Cerebellar cortex (tissue), 1 donor: ENCODE measurements at places on chromosomes 2 and 18.
A peak's percentile ranks its signal among the peaks of the same experiment; 100 is the strongest.

DNA sequence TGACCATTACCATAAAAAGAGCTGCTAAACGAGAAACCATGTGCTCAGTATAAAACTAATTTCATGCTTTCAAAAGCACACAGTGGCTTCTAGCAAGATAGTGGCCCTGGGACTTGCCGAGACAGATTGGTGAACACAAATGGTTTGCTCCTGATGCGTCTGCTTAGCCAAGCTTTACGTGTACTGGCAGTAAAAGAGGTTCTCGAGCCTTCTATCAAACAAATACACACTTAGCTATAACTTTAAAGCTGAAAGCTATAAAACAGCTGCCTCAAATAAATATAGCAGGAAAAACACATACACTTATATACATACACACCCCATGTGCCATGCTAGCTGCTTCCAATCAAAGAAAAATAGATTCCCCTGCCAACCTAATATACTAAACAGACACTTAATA, 117.0 kb downstream of the ZNF385B start:
- DNase-seq, result peak; percentile 53

GRCh38 chr18:51196118-51196810, 1.2 kb downstream of the MEX3C start:
- peak; percentile 27 for DNase-seq

- no peak for DNase-seq
Observed at GRCh38 chr2:212938144-212938793, 213.1 kb downstream of the IKZF2 start.

DNA sequence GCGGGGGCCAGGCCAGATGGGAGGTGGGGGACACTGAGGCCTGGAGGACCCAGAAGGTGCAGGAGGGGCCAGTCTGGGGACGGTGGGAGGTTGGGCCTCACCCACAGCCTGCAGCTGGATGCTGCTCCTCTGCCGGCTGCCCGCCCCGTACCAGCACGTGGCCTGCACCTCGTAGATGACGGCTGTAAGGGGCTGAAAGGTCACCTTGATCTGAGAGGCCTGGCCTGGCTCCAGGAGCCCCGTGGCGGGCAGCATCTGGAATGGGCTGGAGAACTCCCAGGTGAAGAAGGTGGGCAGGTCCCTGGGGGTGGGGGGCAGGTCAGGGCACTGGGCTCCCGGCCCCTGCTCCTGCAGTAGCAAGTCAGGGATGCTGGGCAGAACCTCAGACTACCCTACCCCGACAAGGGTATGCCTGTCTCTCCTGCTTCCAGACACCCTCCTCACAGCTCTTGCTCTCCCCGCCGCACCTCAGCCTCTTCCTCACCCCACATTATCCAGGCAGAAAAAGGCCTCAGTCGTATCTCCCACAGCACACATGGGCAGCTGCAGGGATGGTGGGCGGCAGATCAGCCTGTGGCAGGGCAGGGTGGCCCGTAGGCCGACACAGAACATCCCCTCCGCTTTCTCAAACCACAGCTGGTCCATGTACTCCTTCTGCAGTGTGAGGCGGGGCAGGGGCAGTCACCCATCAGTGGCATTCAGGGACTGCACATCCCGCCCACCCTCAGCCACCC, 10.1 kb downstream of the CFAP65 start:
- no peak for DNase-seq

DNA sequence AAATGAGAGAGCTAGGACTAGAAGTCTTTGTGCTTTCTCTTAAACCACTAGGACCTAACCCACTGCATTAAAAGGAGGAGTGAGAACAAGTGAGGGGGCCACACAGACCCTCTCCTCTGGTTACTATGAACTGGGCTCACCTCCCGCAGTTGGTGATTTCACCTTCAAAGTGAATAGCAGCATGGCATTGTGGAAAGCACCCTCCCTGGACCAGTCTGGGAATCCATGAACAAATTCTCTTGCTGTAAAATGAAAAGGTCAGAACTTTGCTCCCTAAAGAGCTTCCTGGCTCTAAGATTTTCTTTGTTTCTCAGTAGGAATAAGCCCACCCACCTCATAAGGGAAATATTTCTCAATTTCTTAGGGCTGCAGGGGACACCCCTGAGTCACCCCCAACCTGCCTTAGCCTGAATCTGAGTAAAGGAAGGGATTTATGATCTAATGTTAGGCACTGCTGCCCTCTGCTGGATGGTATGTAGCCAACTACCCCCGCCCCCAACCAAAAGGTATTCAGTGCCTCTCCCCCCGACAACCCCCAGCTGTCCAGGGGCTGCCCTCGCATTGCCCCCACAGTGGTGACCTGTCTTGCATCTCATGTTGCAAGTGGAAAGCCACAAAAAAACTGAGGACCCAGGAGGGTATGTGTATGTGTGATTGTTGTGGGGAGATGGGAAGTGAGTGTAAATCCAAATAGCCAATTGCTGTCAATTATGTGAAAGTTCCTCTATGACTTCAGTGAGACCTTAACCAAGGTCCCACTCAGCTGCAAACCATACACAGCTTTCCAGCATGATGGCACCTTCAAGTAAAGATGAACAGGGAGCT, 230.9 kb upstream of the SLC14A2 start:
- DNase-seq, result peak; percentile 44

DNA sequence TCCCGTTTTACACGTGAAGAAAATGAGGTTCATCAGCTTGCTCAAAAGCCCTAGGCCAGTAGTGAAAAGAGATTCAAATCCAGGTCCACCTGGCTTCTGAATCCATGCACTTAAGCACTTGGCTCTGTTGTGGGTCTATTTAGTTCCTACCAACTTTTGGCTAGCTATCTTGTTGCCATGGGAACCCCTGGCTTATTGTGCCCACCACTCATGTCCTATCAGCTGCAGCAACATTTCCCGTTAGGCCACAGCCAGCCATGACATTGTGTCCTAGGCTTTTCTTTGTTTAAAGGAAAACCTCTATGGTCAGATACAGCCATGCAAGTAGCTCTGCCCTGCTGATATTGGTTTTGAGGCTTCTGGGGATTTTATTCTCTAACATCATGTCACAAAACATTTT, 49.8 kb downstream of the PLEK start:
- DNase-seq, result no peak

GRCh38 chr2:71453404-71454220, at the start of gene DYSF:
Gene DYSF, plus strand, starts transcription at chr2:71453561.
- no peak for DNase-seq

DNA sequence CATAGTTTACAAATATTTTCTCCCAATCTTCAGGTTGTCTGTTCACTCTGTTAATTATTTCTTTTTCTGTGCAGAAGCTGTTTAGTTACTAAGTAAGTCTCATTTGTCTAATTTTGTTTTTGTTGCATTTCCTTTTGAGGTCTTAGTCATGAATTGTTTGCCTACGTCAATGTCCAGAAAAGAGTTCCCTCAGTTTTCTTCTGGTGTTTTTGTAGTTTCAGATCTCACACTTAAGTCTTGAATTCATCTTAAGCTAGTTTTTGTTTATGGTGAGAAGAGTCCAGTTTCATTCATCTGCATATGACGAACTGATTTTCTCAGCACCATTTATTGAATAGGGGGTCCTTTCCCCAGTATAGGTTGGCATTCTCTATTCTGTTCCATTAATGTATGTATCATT, 1252.2 kb upstream of the TMEFF2 start:
- no peak for DNase-seq

GRCh38 chr2:19351899-19352697, 6.3 kb downstream of the OSR1 start:
- DNase-seq, result no peak
